ENCODE measurements at places on chromosomes 1 and 21. TPM values are rescaled to one million over a fixed set of nuclear protein-coding genes. Genes with fewer than 3 reads are reported as not detected.

The MIXL1 gene
- not detected for total RNA-seq

The SPRR1B gene
- not detected for total RNA-seq

The GNAT2 gene
- total RNA-seq = not detected

The C8A gene
- 0.09 TPM for total RNA-seq

The ACTL8 gene
- not detected for total RNA-seq

The WNT4 gene
- total RNA-seq = not detected

The RHD gene
- total RNA-seq = not detected

DNA sequence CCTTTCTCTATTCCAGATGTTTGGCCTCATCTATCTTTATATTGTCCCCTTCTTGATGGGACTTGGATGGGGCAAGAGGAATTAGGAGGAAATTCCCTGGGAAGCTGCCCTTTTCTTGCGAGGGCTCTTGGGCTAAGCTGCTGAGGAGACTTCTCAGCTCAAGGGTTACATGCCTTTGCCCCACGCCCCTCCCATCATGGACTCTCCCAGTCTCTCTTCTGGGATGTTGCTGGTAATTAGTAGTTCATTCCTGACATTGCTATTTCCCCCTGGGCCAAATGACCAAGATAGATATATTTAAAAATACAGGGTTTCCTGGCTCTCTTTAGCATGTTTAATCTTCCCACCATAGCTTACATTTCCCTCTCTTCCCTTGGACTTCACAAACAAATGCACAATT is 90.6 kb upstream of the RALGPS2 start:
- no peaks in the 10 kb centered on the region for H3K36me3 ChIP-seq
- DNase-seq = peak; percentile 63
- H3K27me3 ChIP-seq = no peaks in the 10 kb centered on the region
- no peak overlapping the region for H3K27ac ChIP-seq
- H3K4me1 ChIP-seq = no peaks in the 10 kb centered on the region

DNA sequence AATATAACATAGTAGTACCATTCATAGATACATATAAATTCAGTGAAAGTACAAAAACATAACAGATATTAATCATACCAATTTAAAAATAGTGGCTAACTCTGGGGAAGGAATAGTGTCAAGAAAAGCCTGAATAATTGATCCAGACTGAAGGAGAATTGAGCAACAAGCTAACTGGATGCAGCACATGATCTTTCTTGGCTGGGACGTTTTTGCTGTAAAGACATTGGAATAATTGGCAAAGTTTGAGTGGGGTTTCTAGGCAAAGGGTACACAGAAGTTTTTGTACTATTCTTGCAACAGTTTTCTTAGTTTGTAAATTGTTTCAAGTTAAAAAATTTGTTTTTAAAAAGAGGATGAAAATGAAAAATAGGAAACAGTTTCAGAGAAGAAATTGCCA is 2.6 kb upstream of the SH3GLB1 start:
- no peaks in the 10 kb centered on the region for H3K36me3 ChIP-seq
- DNase-seq = no peak
- no peak overlapping the region for H3K27ac ChIP-seq

- H3K4me3 ChIP-seq = no peak overlapping the region
- H3K36me3 ChIP-seq = no peaks in the 10 kb centered on the region
- H3K27ac ChIP-seq = no peak overlapping the region
- H3K4me1 ChIP-seq = no peaks in the 10 kb centered on the region
These were observed 75.2 kb downstream of the AXDND1 start for GRCh38 chr1:179440971-179441370.

DNA sequence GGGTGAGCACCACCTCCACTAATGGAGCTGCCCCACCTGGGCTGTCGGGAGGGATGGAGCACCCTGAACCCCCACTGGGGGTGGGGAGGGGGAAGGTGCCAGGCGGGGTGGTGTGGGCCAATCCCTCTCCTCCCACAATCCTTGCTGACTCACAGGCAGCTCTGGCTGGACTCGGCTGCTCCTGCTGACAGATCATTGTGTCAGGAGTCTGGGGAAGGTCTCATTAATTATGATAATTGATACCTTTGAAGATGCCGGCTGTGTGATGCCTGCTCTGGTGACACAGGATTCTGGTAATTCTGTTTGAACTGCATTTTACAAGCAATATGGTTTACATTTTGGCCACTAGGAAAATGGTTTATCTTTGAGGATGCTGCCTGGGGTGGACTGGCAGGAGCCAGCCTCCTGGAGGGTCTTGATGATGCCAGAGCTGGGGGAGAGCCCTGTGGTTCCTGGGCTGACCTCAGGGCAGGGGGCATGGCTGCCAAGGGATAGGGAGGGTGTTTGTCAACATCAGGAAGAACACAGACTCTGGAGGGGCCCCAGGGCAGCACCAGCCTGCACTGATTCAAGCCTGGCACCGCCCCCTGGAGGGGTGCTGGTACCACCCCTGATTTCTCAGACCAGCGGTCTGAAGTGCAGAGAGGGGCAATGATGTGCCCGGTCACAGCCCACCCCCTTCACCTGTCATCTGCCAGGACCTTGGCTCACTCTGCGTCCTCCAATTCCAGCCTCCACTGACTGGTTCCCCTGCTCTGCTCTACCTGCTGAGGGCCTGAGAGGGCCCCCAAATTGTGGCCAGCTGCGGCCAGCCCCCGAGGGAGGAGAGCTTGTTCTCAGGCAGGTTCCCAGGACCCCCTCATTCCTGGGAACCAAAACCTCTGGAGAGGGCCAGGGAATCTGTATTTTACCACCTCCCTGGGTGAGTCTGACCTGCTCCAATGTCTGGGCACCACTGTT is 338.8 kb downstream of the MATN1 start:
- H3K27ac ChIP-seq = no peak overlapping the region
- peaks cover 50% of the 10 kb centered on the region for H3K27me3 ChIP-seq
- H3K4me1 ChIP-seq = peaks cover 6% of the 10 kb centered on the region
- no peaks in the 10 kb centered on the region for H3K36me3 ChIP-seq

- H3K27me3 ChIP-seq = peaks cover 87% of the 10 kb centered on the region
- no peak overlapping the region for H3K4me3 ChIP-seq
- no peak overlapping the region for H3K27ac ChIP-seq
- no peak for DNase-seq
- peaks cover 17% of the 10 kb centered on the region for H3K4me1 ChIP-seq
These were observed 83.2 kb upstream of the RHOU start for GRCh38 chr1:228652116-228652515.

- peak overlapping the region; percentile 99 for H3K27ac ChIP-seq
- peaks cover 24% of the 10 kb centered on the region for H3K4me1 ChIP-seq
- H3K27me3 ChIP-seq = no peaks in the 10 kb centered on the region
- no peak for DNase-seq
- peak overlapping the region; percentile 99 for H3K4me3 ChIP-seq
These were observed 1.7 kb downstream of the ZNF326 start for GRCh38 chr1:89996450-89997110.

DNA sequence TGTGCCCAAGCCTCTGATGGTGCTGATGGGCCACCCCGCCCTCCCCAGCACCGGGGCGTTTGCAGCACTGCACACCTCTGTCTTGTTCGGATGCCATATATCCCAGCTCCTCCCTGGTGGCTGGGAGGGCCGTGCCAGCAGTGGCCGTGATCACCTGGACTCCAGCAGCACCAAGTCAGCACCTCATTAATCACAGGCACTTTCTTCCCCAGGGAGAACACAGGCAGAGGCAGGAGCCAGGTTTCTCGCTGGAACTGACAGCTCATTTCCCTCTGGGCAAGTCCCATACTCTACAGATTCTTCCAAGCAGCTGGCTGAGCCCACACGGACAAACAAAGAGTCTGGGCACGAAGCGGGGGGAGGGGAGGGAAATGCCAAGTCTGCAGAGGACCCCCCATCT is 141.7 kb upstream of the EDN2 start:
- no peak overlapping the region for H3K4me3 ChIP-seq
- H3K27me3 ChIP-seq = no peaks in the 10 kb centered on the region
- no peaks in the 10 kb centered on the region for H3K36me3 ChIP-seq
- no peaks in the 10 kb centered on the region for H3K4me1 ChIP-seq

GRCh38 chr1:37035014-37035691 is 838 bp upstream of the GRIK3 start:
- H3K4me3 ChIP-seq = no peak overlapping the region
- peaks cover 9% of the 10 kb centered on the region for H3K4me1 ChIP-seq
- no peaks in the 10 kb centered on the region for H3K36me3 ChIP-seq
- peaks cover 95% of the 10 kb centered on the region for H3K27me3 ChIP-seq
- DNase-seq = no peak
- no peak overlapping the region for H3K27ac ChIP-seq

DNA sequence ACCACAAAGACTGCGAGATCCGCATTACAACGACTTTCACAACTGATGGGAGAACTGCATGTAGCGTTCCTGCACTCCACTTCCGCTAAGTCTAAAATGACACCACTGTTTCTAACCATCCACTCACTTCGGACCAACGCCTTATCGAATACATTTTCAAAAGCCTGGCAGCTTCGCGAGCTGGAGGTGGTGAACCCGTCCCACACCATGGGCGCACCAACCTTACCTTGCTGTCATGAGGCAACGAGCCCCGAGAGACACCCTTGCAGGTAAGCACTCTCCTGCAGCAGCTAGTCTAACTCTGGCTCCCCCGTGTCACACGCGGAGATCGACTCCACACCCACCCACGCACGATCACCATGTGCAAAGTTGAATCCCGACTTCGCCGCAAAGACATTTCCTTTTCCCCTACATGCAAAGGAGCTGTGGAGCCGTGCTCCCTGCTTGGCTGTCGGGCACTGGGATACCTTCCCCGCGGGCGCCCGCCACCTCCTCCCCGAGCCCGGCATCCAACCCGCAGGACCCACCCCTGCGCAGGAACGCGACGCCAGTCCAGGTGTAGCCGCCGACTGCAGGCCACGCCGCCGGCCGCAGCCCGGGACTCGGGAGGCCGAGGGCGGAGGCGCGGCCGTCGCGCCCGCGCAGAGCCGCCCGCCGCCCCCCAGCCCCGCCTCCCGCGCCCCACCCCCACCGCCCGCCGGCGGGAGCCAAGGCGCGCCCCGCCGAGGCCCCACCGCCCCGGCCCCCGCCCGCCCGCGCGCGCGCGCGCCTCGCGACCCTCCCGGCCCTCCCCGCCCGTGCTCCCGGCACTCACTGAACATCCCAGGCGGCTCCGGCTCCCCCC is 629 bp downstream of the TAF5L start:
- peak overlapping the region; percentile 99 for H3K4me3 ChIP-seq
- peak overlapping the region; percentile 85 for H3K27ac ChIP-seq
- H3K36me3 ChIP-seq = no peaks in the 10 kb centered on the region

DNA sequence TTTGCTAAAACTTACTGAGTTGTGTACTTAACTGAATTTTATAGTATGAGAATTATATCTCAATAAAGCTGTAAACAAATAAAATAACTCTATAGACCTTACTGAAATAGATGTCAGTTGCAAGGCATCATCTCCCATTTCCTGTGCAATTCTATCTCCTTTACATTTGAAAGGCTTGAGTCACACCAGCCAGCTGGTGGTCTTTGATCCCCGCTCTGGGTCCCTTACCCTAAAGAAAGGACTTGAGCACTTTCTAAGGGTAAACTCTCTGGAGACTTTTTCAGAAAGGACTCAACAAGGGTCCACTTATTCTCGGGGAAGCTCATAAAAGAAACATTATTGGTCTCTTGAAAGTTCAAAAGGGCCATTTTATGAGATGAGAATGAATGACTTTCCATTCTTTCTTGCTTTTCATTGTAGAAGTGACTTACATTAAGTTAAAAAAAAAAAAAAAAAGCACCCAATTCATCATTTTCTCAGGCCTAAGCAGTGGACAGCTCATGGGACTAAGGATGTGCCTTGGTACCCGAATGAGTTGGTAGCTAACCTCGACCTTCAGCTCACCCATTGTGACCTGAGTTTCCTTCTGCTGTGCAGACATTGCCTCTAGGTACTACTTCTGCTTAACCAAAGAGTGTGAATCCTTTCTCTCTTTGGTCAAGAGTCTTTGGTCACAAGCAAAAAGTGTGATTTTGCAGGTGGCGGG is 147.0 kb upstream of the COA6 start:
- no peak overlapping the region for H3K4me3 ChIP-seq
- no peak overlapping the region for H3K27ac ChIP-seq
- H3K4me1 ChIP-seq = no peaks in the 10 kb centered on the region
- no peak for DNase-seq
- H3K27me3 ChIP-seq = peaks cover 21% of the 10 kb centered on the region

DNA sequence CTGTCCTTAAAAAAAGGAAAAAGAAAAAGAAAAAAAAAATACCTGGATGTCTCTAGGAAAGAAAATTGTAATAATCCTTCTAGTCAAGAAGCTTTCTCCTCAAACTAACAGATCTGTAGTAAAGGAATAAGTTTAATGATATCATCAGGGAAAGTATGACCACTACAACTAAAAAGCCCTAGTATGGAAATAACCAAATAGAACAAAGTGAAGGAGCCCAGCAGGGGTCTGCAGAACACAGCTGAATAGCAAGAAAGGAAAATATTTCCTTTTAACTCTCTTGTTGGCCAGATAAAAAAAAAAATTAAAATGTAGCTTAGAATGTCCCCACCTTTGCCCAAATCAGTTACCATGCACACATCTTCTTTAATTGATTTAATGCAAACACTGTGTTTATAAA is 43.2 kb downstream of the PRRX1 start:
- H3K27me3 ChIP-seq = no peaks in the 10 kb centered on the region
- H3K36me3 ChIP-seq = no peaks in the 10 kb centered on the region
- H3K4me1 ChIP-seq = peaks cover 21% of the 10 kb centered on the region
- no peak overlapping the region for H3K27ac ChIP-seq
- DNase-seq = no peak

- H3K4me3 ChIP-seq = no peak overlapping the region
- H3K4me1 ChIP-seq = peaks cover 5% of the 10 kb centered on the region
- H3K27me3 ChIP-seq = no peaks in the 10 kb centered on the region
- H3K27ac ChIP-seq = no peak overlapping the region
These were observed 12.2 kb upstream of the LAMC2 start for GRCh38 chr1:183173828-183174227.

- no peaks in the 10 kb centered on the region for H3K27me3 ChIP-seq
- peaks cover 69% of the 10 kb centered on the region for H3K36me3 ChIP-seq
- DNase-seq = peak; percentile 11
- no peak overlapping the region for H3K27ac ChIP-seq
- H3K4me1 ChIP-seq = peaks cover 1% of the 10 kb centered on the region
- no peak overlapping the region for H3K4me3 ChIP-seq
These were observed 24.6 kb downstream of the LRRC41 start for GRCh38 chr1:46278807-46279206.
